ENCODE measurements at places on chromosomes 4 and X.

- no peak for DNase-seq
Measured at GRCh38 chrX:120235284-120235683, 15.3 kb upstream of the ZBTB33 start.

DNA sequence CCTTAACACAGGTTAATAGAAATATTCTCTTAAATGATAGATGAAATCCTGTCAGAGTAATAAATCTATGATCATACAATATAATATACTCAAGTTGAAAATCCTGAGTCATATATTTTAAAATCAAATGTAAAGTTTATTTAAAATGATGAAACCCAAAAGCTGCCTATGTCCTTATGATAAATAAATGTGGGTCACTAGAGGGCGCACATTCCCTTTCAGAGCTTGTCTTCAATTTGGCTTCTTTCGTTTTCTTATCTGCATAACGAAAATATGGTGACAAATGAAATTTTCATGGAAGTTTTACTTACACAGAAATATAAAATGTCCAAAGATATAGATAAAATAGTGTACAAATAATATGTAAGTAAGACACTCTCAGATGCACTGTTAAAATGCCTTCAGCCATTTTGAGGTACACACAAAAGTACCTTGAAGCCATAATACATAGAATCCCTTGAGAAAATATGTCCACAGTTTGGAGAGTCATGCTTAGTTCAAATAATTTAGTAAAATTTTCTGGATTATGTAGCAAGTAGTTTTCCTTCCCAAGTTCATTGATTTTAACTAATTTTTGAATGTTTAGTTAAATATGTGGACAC, 680.4 kb downstream of the DMD start:
- peak; percentile 40 for DNase-seq

DNA sequence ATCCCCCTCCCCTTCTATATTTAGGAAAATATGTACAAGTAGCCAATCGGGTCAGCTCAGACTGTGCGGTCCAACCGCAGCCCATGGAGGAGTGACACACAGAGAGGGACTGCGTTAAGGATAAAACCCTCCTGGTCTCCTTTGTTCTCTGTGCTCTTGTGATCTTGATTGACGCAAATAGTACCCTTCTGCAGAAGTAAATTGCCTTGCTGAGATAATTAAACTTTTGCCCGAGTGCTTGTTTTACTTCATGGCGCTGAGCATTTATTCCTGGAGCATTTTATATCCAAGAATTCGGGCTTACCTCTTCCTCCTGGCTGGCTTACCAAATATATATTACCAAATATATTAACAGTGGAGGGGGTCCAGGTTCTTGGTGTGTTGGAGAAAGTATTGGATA, 184.2 kb downstream of the STAG2 start:
- DNase-seq: no peak

DNA sequence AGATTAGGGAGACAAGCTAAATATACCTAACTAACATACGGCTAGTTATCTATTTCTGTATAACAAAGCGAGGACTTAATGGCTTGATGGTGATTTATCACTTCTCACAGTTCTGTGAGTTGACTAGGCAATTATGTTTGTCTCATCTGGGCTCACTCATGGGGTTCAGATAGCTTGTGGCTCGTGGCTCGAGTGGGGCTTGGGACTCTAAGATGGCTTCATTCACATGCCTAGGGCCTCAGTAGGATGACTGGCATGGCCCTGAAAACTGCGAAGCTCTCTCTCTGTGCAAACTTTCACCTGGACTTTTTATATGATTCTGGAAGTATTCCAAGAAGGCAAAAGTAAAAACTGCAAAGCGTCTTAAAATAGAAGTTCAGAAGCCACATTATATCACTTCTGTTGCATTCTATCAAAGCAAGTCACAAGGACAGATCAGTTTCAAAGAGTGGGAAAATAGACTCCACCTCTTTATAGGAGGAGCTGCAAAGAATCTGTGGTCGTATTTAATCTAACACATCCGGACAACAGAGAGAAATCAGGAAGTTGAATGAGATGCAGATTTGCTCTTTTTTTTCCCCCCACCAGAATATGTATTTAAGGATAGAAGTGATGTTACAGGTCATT, 491.2 kb downstream of the INPP4B start:
- DNase-seq: no peak

GRCh38 chrX:426881-427280, 40.2 kb upstream of the PPP2R3B start:
- DNase-seq: no peak

- DNase-seq: no peak
Measured at GRCh38 chr4:152738827-152739226, 40.7 kb downstream of the TIGD4 start.

GRCh38 chr4:10033191-10033881, 12.0 kb upstream of the SLC2A9 start:
- DNase-seq: no peak

DNA sequence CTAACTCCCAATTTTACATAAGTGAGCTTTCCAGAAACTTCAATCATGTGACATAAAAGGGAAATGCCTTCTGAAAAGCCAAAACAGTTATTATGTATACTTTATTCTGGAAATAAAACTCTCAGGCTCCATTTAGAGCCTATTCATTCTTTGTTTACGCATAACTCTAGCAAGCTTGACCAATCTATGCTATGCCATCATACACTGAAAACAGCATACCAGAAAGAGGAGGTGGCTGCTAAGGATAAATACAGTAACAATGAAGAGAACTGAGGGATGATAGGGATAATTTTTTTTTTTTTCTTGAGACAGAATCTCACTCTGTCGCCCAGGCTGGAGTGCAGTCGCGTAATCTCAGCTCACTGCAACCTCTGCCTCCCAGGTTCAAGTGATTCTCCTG, 24.4 kb downstream of the CDKL2 start:
- no peak for DNase-seq

GRCh38 chrX:65993915-65994460, 45.9 kb downstream of the VSIG4 start:
- no peak for DNase-seq

GRCh38 chr4:52864793-52865192, 2.7 kb downstream of the RASL11B start:
- no peak for DNase-seq

DNA sequence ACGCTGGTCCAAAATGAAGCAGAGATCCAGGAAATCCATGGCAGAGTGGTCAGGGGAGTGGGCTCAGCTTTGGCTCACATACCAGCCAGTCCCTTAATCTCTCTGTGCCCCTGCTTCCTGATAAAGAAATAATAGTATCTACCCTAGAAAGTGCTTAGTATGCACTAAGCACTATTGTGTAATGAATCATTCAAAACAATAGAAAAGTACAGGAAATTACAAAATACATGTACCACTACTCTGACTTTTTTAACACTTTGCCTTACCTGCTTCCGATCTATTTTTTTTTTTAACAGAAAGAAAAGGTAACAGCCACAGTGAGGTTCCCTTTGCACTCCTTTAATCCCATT, 49.9 kb downstream of the TBC1D9 start:
- DNase-seq: no peak

GRCh38 chrX:78923198-78924015, 21.8 kb upstream of the P2RY10 start:
- no peak for DNase-seq

DNA sequence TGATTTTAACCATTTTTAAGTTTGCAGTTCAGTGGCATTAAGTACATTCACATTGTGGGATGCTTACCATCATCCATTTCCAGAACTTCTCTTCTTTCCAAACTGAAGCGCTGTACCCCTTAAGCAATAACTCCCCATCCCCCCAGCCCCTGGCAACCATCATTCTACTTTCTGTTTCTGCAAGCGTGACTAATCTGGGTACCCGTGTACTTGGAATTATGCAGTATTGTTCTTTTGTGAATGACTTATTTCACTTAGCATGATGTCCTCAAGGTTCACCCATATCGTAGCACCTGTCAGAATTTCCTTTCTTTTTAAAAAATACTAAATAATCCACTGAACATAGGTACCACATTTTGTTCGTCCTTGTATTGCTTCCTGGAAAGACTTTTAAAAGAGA, 32.9 kb downstream of the USP9X start:
- DNase-seq: no peak

- DNase-seq: no peak
Measured at GRCh38 chr4:85370400-85371032, 104.4 kb upstream of the ARHGAP24 start.

DNA sequence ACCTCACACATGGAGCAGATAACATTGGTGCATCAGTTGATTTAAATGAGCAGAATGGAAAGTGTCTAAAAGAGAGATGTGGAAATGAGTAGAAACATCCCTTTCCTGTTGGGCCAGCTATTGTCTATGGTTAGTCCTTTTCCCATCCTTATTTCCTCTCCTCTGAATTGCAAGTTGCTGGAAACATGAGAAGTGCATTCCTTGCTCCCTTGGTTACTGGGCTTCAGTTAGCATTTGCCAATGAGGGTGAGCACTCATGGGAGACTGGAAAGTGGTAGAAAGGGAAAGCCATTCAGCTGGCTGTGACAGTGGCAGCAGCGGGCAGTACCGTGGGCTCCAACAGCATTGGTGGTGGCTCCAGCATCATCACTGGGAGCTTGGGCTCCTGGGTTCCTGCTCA, 96.0 kb upstream of the IGFBP7 start:
- no peak for DNase-seq

GRCh38 chr4:114734594-114734993, 136.0 kb downstream of the UGT8 start:
- DNase-seq: no peak

- no peak for DNase-seq
Measured at GRCh38 chr4:173167758-173168395, 734 bp upstream of the GALNT7 start.

GRCh38 chrX:50497114-50497513, 26.5 kb upstream of the DGKK start:
- no peak for DNase-seq

GRCh38 chr4:180059216-180059881, 2183.9 kb upstream of the TENM3 start:
- DNase-seq: peak; percentile 32

GRCh38 chr4:142005519-142005918, 369.1 kb downstream of the IL15 start:
- no peak for DNase-seq

DNA sequence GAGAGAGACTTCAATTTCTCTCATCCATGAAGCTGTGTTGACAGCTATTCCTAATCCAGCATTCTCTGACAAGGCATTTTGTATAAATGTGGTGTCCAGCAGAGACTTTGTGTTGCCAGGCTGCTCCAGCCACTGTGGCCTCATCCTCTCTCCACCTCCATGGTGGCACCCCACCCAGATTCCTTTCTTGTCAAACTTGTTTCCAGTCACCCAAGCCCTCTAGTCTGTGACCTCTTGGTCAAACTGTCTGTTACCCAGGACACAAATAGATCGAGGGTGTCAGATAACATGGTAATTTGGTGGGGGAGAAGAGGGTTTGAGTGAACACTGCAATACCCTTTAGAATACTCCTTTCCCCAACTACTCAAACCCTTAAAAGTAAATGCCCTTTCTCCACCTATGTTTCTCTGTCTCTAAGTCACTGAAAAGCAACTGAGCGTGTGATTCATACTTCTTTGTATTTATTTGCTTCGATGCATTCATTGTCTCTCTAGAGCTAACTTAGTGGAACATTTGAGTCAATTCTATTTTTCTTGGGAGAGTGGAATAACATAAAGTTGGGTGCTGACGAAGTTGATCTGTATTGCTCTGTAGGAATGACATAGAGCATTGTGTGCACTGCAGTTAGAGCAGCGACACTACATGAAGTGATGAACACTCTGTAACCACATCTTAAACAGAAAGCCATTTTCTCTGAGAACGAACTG, 13.7 kb downstream of the PITX2 start:
- DNase-seq: no peak

- DNase-seq: no peak
Measured at GRCh38 chr4:177555007-177555574, 112.9 kb upstream of the AGA start.

DNA sequence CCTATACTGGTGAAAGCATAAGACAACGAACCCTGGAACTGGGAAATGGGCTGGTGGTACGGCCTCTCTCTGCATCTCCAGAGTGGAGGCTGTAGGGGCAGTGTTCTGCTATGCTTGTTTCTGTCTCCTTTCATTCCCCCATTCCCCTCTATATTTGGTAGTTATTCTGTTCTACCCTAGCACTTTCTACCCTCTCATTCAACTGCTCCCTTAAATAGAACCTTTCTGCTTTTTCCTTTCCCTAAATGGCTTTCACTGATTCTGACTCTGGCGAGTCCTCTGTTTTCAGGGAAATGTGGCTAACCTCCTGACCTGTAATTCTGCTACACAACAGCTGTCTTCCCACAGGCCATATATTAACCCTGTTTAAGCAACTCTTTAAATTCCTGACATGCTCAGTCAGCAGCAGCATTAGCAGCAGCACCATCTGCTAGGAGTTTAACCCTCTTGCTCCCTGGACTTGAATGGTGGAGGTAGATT, 94.2 kb downstream of the CXCL13 start:
- no peak for DNase-seq

DNA sequence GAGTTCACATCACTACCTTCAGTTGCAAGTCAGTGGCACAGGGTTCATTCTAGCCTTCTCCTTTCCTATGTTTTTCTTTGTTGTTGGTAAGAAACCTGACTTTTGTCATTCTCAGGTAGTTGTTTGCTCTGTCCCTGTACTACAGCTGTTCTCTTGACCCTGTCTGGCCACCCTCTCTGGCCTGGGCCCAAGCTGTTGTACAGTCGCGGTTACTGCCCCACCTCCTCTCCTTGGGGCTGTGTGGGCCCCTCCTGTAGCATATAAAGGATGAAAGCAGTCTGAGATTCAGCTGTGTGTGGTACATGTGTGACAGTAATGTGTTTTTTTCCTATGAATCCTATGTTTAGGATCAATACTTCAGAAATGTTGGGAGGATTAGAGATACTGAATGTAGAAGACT, 12.5 kb downstream of the MOB1B start:
- DNase-seq: no peak

GRCh38 chr4:78776729-78777575, 802 bp downstream of the BMP2K start:
- DNase-seq: no peak

GRCh38 chr4:161817914-161818313, 345.9 kb downstream of the FSTL5 start:
- no peak for DNase-seq

- no peak for DNase-seq
Measured at GRCh38 chrX:62928906-62929305, 422.2 kb downstream of the SPIN4 start.

GRCh38 chr4:52197306-52197705, 146.2 kb downstream of the SPATA18 start:
- no peak for DNase-seq

- no peak for DNase-seq
Measured at GRCh38 chr4:163111588-163111987, 55.1 kb downstream of the NAF1 start.

GRCh38 chr4:16775411-16776154, 122.9 kb downstream of the LDB2 start:
- DNase-seq: no peak

- DNase-seq: no peak
Measured at GRCh38 chr4:20506827-20507226, 193.4 kb upstream of the PACRGL start.
